WTC11 (cell line): ENCODE measurements at places on chromosomes 1 and 21.

- no peaks in the 10 kb centered on the region for H3K36me3 ChIP-seq
- H3K27me3 ChIP-seq: no peaks in the 10 kb centered on the region
- H3K4me1 ChIP-seq: peaks cover 47% of the 10 kb centered on the region
- no peak for DNase-seq
- H3K27ac ChIP-seq: no peak overlapping the region
- H3K4me3 ChIP-seq: no peak overlapping the region
Observed at GRCh38 chr1:66266350-66266749, 267.6 kb upstream of the SGIP1 start.

DNA sequence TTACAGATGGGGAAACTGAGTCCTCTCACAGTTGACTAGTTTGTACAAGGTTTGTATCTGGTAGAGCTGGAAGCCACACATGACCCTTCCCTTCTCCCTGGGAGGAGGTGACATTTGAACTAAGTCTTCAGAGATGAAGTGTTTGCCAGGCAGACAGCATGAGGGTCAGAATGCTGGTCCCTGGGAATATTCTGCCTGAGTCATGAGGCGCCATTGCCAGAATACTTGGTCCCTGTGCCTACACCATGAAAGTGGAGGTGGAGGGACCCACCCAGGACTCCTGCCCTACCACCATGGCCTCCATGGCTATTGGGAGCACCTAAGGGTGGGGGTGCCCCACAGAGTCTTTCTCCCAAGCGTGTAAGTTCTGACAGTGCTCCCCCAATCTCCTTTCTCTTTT lies 7.0 kb downstream of the RPS6KA1 start:
- H3K36me3 ChIP-seq: peaks cover 7% of the 10 kb centered on the region
- no peak overlapping the region for H3K27ac ChIP-seq
- no peak for DNase-seq
- H3K4me1 ChIP-seq: peaks cover 18% of the 10 kb centered on the region
- no peak overlapping the region for H3K4me3 ChIP-seq
- H3K27me3 ChIP-seq: no peaks in the 10 kb centered on the region

- no peaks in the 10 kb centered on the region for H3K27me3 ChIP-seq
- peaks cover 20% of the 10 kb centered on the region for H3K36me3 ChIP-seq
- H3K27ac ChIP-seq: no peak overlapping the region
- H3K4me1 ChIP-seq: no peaks in the 10 kb centered on the region
- no peak overlapping the region for H3K4me3 ChIP-seq
Observed at GRCh38 chr21:23921670-23922418, 1685.4 kb downstream of the MRPL39 start.

DNA sequence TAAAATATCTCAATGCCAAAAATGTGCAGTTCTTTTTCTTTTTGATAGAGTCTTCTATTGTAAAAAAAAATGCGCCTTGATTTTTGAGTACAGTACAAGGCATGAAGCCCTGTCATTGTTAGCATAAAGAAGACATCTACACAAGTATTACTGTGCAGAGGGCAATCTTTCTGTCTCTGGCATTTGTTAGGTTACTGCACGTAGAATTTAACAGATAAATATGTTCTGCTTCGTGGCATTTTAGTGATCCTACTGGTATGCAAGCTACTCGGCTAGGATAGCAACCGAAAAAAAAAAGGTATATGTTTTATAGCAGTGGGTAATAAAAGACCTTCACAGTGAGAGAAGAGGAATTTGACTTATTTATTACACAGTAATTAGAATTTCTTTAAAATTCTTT lies 492.9 kb upstream of the ADGRL2 start:
- no peak overlapping the region for H3K4me3 ChIP-seq
- no peak for DNase-seq
- H3K4me1 ChIP-seq: peaks cover 71% of the 10 kb centered on the region
- no peaks in the 10 kb centered on the region for H3K36me3 ChIP-seq
- H3K27me3 ChIP-seq: peaks cover 9% of the 10 kb centered on the region

- DNase-seq: no peak
- no peaks in the 10 kb centered on the region for H3K36me3 ChIP-seq
- H3K27ac ChIP-seq: no peak overlapping the region
- H3K4me3 ChIP-seq: no peak overlapping the region
Observed at GRCh38 chr21:17729455-17729854, 89.7 kb downstream of the C21orf91 start.

DNA sequence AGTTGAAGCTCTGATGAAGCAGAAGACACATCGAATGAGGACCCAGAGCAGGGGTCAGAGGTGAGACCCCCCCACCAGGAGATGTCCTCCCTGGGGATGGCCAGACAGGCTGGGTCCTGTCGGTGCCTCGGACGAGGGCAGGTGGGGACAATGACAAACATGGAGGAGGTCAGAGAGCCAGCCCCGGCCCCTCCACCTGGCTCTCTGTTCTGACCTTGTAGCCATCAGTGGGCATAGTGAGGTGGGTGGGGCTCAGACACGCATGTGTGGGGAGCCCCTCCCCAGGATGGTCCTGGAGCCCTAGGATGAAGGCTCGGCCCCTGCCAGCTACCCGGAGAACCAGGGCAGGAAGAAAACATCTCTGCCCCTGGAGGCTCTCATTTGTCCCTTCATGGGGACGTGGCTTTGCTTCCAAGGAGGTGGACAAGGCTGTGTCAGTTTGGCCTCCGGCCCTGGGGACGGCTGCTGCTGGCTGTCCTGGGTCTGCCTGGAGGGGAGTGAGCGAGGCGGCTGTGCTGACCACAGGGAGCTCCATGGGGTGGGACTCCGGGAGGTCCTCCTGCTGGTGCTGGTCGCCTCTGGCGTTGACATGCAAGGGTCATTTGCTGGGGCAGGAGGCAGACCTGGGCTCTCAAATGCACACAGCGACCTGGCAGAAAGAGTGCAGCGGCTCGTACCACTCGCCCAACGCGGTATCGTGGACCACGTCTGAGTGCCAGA lies 2.6 kb downstream of the KRTAP10-6 start:
- H3K36me3 ChIP-seq: no peaks in the 10 kb centered on the region
- peaks cover 3% of the 10 kb centered on the region; the same call in 1 of the 2 replicates for H3K27me3 ChIP-seq
- DNase-seq: no peak
- H3K4me1 ChIP-seq: peaks cover 19% of the 10 kb centered on the region
- H3K4me3 ChIP-seq: no peak overlapping the region

GRCh38 chr21:19529031-19529430 lies 1125.4 kb upstream of the TMPRSS15 start:
- H3K27ac ChIP-seq: no peak overlapping the region
- no peaks in the 10 kb centered on the region for H3K36me3 ChIP-seq
- DNase-seq: no peak
- H3K4me1 ChIP-seq: peaks cover 6% of the 10 kb centered on the region
